Kidney epithelial cell (primary cell): ENCODE measurements at places on chromosomes 11 and 22.

DNA sequence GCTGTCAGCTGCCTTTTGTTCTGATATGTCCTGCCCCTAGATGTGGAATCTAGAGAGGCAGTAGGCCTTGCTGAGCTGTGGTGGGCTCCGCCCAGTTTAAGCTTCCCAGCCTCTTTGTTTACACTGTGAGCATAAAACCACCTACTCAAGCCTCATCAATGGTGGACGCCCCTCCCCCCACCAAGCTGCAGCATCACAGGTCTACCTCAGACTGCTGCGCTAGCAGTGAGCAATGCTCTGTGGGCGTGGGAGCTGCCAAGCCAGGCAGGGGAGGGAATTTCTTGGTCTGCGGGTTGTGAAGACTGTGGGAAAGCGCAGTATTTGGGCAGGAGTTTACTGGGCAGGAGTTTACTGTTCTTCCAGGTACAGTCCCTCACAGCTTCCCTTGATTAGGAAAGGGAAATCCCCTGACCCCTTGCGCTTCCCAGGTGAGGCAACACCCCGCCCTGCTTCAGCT is 98.5 kb downstream of the SMCO4 start:
- peak; percentile 92 for DNase-seq

DNA sequence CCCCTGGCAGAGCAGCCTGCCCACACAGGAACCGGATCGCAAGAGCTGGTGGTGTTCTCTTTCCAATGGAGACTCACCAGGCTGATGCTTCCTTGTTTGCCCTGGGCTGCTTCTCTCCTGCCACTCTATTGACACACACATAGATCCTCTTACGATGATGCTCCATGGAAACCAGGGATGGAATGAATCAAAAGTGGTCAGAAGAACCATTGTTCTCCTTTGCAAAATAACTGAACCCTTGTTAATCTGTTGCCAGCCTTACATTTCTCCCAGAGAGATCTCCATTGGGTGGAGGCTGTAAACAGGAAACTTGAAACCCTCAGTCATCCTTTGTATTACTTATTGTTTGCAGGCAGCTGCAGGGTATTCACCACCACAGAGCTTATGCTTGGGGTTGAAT is 24.6 kb upstream of the LDLRAD3 start:
- no peak for DNase-seq

DNA sequence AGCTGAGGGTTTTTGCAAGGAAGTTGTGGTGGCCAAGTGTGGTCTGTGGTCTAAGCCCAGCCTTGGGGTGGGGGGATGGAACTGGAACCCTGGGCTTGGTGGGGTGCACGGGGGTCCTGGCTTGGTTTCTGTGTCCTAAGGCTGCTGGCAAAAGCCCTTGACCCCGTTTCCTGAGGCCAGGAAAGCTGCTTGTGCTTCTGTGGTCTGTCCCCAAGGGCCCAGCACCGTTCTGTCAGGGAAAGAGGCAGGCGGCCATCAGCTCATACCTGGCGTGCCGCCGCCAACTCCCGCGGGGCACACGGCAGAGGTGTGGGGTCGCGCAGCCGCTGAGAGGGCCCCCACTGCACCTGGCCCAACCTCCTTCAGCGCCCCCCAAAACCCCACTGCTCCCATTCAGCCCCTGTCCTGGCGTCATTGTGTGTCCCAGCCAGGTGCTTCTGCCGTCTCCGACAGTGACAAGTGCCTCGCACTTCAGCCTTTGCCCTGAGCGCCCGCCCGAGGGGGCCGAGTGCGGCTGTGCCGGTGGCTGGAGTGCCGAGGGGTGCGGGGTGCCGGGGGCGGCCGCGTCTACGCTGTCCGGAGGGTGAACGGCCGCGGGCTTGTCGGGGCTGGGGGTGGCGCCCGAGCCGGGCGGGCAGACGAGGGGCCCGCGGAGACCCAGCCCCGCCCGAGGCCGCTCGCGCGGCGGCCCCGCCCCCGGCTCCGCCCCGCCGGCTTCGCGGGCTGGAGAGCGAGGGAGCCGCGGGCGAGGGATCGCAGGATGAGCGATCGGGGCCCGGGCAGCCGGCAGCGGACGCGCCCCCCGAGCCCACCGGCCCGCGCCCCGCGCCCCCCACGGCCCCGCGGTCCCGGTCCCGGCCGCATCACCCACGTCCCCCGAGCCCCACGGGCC is at the start of gene CNIH2:
Gene CNIH2 (plus strand): TSS at position 705 of the 892 bp plus-strand sequence. CDS start 282 bp downstream, outside the sequence.
- DNase-seq: no peak

- DNase-seq: no peak
These were observed 20.3 kb downstream of the MMP20 start for GRCh38 chr11:102604875-102605274.

DNA sequence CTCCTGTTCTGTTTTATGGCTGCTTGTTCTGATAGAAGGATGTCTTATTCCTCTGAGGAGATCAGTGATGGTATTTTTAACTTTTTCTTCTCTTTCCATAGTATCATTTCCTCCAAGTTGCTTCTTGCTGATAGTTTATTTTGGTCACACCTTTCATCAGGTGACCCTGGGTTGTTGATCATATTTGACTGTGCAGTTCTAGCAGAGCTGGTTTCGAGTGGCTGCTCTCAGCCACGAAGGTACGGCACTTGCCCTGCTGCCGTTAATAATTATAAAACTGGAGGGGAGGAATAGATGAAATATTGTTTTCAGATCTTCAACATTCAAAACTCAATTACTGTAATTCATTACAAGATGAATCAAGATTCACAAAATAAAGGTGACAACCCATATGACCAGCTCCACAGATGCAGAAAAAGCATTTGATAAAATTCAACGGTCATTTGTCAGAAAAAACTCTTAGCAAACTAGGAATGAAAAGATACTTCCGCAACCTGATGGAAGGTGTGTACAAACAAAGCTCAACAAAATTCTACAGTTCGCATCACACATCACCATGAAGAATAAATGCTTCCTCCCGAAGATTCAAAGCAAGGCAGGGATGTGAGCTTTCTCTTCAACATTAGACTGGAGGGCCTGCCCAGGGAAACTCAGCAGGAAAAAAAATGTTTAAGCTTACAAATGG is 59.2 kb upstream of the RTL6 start:
- no peak for DNase-seq

DNA sequence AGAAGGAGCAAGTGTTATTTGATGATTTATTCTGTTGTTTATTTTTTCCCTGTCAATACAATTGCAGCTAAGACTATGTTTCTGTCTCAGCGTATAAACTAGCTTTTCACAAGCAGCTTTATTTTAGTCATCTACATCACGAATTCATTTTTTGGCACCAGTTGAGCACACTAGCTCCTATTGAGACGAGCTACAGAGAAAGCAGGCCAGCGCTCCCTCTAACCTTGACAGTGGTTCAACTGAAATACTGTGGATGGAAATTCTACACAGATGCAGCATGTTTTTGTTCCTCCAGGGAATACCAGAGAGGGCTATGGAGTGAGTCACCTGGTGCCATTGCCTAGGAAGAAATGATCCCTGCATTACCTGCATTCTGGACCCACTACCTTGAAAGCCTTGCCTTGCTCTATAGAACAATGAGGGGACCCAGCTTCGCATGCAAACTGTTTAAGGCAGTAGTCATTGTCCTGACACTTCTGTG is 108.2 kb upstream of the ARHGAP42 start:
- DNase-seq: peak; percentile 55

DNA sequence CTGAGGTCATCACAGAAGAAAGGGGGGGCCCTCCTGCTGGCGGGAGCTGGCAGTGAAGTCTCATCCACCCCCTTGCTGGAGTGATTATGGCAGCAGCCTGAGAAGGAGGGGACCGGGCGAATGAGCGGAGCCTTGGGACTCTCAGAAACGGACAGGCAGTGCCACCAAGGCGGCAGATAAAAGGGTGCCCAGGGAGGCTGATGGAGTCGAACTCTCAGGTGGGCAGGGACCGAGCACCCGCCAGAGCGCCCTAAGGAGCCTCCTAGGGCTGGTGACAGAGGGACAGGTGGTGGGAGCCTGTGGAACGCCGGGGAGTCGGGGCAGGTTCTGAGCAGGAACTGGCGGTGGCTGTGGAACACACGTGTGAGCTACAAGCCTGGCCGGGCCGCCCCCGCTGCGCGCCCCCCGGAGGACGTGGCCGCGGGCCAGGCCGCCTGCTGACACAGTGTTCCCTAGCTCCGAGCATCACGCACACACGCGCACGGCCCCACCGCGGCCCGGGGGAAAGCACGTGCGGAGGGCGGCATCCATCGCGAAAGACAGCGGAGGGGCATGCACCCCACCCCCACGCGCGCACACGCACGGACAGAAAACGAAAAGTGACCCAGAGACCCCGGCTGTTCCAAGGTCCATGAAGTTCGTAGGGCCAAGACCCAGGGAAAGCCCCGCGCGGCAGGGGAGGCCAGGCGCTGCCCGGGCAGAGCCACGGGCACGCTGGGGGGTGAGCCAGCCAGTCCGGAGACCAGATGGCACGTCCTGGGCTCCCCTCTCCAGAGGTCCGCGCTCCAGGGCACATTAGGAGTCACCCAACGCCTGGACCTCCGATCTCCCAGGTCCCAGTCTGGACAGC is 1.0 kb downstream of the VWCE start:
- no peak for DNase-seq

DNA sequence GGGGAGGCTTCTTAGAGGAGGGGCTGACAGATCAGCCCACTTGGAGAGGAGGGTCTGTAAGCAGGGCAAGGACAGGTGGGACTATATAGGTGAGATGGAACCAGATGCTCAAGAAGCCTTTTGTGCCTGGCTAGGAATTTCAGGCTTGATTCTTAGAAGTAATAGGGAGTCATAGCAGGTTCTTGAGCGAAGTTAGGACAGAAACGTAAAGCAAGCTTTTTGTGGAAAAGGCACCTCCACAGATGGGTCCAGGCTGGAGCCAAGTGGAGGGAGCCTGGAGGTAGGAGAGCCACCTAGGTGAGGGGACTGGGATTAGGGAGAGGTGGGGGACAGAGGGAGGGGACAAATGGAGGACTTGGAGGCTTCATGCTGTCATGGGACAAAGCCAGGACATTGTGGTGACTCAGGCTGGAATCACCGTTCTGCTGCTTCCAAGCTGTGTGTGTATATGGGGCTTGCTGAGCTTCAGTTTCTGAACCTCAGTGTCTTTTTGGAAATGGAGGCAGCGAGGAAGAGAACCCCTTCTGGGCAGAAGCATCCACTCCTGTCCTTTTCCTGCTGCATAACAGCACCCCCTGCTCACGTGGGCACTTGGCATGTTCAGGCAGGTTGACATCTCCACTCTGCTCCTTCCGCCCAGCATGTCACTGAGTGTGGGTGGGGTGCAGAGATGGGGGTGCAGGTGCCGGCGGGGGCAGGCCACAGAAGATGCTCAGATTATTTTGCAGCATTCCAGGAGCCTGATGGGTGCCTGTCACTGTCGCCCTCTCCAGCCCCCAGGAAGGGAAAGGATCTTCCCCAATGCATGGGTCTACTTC is 58.0 kb downstream of the MCM5 start:
- DNase-seq: no peak

- DNase-seq: no peak
These were observed 344.4 kb downstream of the CTTN start for GRCh38 chr11:70742553-70743291.

DNA sequence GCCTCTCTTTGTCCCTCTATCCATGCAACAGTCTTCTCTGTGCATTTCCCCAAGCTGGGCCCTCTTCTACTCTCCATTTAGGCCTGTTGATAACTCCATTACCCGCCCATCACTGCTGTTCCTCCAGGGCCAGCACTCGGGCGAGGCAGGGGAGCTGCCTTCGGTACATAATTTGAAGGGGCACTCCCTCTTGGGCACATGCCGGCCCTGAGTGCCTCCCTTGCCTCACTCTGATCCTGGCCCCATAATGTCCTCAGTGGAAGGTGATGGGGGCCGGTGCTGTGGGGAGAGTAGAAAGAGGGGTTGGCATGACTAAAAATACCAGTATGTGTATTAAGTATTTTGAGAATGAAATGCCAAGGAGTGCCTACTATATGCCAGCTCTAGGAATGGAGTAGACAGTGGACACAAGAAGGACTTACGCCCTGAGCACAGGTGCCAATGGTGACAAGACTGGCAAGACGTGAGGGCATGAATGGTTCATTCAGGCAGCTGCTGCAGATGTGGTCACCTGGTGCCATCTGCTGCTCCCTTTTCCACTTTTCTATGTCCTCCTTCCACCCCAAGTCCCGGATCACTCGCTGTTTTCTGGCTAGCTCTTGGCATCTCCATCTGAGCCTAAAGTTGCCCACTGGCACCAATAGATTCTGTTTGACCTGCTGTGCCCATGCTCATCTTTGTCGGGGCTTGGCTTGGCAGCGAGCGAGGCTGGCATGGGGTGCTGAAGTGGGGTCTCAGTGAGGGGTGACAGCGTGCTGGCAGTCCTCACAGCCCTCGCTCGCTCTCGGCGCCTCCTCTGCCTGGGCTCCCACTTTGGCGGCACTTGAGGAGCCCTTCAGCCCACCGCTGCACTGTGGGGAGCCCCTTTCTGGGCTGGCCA is 22.6 kb downstream of the TMEM218 start:
- no peak for DNase-seq

DNA sequence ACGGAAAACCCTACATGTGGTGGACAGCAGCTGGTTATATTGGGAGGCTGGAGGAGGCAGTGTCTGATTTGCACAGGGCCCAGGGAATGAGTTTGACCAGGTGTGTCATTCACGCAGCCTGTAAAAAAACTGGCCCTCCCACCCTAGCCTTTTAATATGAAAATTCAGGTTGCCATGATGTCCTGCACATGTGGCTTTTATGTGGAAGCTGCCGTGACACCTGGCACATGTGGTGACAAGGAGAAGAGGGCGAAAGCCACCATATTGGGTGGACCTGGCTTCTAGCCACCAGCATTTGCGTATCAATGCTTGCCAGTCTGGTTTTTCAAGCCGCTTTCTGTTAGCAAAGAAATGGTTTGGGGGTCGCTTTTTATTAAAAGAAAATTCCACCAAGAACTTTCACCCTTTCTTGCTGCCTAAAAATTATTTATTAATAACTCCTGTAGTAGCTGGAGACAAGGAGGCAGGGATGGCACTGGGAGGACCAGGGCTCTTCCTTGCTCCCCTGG is 43.4 kb downstream of the ZNF280B start:
- DNase-seq: no peak

- no peak for DNase-seq
These were observed 19.1 kb downstream of the SPECC1L start for GRCh38 chr22:24289741-24290163.

GRCh38 chr11:12454782-12455181 is 77.4 kb downstream of the PARVA start:
- no peak for DNase-seq

DNA sequence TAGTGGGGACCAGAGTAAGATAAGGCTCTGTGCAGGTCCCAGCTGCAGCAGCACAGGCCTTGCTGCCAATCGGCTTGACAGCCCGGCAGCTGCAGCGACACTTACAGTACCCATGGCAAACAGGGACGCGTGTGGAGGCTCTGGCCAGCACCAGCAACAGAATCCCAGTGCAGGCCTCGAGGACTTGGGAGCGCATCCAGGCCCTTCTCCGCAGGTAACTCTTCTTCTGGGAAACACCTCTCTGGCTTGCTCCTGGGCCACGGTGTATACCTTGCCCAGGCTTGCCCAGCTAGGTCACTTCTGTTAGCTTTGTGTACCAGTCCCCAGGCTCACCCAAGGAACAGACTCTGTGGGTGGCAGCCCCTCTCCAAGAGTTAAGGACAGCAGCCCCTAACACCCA is 126.7 kb downstream of the CTTN start:
- no peak for DNase-seq

- no peak for DNase-seq
These were observed 143.7 kb downstream of the TYR start for GRCh38 chr11:89321401-89321800.

GRCh38 chr22:45860201-45860600 is 116.8 kb downstream of the WNT7B start:
- no peak for DNase-seq

- no peak for DNase-seq
These were observed 156.4 kb downstream of the TTC17 start for GRCh38 chr11:43515090-43515489.
